Left renal pelvis (tissue), 4 donors: ENCODE measurements at places on chromosomes 11 and 22. TPM values are rescaled to one million over a fixed set of nuclear protein-coding genes. Genes with fewer than 3 reads are reported as not detected.

Gene MMP27
- not detected for polyA plus RNA-seq

GRCh38 chr11:29629286-29629685 lies 387.5 kb downstream of the KCNA4 start:
- DNase-seq: no peak

DNA sequence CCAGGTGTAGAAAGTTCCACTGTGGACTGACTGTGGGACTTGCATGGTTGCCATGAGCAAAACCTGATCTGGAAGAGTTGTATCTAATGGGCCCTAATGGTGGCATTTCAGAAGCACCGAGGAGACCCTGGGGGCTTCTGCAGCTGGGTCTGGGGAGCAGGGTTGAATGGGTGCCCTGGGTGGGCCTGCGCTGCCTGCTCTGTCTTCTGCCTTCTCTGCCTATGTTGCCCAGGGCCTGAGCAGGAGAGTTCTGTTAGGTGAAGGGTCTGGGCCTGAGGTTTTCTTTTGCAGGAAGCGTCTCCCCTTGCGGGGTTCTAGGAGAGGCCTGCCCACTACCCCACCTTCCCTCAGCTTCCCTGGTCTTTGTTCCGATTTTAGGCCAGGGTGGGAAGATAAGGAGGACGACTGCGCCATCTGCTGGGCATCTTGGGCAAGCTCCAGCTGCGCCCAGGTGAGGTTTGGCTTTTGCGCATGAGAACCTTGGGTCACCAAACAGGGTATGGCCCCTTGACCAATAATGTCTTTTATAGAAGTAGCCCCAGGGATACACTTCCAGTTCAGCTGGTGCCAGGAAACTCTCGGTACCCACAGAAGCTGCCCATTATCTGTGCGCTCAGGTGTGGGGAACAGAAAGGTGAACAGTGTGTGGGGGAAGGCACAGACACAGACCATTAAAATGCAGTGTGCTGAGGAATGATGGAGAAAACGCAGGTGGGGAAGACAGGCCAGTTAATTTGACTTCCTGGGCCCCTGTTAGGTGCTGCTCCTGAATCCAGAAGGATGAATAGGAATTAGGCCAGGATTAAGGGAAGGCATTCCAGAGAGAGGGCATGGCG lies 23.2 kb downstream of the COMMD9 start:
- no peak for DNase-seq

DNA sequence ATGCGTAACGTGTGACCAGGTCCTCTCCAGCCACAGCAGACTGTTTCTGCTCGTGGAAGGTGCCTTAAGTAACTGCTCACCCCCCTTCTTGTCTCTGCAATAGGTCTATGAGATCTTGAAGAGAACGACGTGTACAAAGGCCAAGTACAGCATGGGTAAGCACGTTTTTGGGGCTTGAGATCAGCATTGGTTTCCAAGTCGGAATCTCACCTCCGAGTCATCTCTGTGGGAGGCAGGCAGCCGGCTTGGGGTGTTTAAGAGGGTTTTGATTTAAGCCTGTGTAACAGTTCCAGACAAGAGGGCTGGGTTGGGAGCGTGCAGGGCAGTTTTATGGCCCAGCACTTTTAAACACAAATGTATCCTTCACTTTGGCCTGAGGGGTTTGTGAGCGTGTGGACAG lies 30.1 kb downstream of the ANO1 start:
- no peak for DNase-seq

Gene IFT27
- polyA plus RNA-seq: 59.3 TPM

DNA sequence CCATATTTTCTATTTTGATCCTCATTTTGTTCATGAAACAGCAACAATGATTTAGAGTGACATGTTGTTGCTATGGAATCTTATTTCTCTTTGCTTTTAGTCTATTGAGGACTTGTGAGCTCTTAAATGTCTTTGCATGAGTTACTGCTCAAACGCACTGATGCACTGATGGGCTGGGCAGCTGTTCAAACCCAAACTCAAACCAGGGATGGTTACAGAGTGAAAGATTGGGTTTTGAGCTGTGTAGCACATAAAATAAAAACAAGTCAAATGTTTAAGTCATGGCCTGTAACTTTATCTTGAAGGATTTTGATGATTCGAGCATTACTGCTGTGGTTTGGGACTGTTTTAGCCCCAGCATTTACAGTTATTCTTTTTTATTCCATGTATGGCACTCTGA lies 20.1 kb upstream of the NCAM1 start:
- no peak for DNase-seq
